ENCODE measurements at places on chromosomes 2 and 18.

- DNase-seq: no peak
These were observed 46.8 kb upstream of the DNMT3A start for GRCh38 chr2:25388491-25388890.

GRCh38 chr2:133457861-133458260 lies 110.4 kb downstream of the NCKAP5 start:
- no peak for DNase-seq

DNA sequence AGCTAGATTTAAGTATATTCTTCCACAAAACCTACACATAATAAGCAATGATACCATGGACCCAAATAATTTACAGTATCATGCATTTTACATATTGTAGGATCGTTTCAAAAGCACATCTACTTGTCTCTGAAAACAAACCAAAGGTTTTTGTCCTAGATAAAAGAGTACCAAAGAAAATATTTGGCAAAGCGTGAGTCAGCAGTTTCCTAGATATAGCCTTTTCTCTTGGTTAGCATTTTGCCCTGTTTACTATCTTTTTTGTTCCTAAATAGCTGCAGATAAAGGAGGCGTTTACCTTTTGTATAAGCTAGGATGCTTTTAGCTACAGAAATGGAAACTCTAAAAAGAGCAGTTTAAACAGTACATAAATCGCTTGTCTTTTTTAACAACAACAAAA lies 305.8 kb upstream of the GULP1 start:
- DNase-seq: no peak

GRCh38 chr2:200679535-200679934 lies 93.7 kb downstream of the AOX1 start:
- DNase-seq: no peak

DNA sequence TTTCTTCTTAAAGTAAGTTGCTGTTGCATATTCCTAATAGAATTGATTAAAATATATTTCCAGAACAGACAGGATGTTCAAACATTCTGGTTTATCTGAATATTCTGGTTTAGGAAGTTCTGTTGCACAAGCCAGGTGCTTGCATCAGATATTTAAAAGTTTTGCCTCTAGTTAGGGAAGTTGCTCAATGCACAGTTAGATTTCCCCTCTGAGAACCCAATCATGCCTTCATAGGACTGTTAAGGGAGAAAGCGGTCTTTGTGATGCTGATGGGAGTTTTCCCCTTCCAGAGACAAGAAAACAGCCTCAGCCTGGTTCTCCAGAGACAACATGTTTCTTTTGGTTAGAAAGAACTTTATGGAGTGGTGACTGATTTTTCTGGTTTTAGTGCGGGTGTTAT lies 65.6 kb upstream of the REV1 start:
- DNase-seq: no peak

DNA sequence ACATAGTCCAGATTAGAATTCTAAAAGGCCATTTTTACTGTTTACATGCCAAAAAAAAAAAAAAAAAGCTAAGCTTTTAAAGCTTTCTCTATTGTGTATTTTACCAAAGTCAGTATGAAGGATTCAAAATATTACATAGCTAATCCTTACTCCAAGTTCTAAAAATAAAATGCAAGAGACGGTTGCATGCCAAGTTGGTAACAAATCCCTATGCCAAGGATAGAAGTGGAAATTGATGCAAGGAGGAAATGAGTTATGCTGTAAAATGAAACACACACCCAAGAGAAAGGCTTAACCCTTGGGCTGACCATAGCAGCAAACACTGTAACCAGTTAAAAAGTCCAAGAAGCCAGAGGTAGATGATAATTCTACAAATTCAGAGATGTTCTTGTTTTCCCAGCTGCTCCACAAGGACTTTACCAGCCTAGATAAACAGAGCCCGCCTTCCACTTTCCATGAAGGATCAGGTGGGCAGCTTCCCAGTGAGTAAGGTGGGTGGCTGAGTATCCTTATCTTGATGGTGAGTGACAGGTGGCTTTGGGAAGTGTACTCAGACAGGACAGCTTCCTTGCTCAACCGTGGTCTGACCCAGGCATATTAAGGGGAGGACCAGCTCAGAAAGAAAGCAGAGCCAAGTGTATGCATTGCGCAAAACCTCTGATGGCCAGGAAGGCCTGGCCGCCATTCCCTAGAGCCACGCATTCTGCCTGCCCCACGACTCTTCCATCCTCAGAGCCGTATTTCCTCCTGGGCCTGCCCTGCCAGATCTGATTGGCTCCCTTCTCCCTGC lies 34.4 kb downstream of the ATP8B1 start:
- no peak for DNase-seq

DNA sequence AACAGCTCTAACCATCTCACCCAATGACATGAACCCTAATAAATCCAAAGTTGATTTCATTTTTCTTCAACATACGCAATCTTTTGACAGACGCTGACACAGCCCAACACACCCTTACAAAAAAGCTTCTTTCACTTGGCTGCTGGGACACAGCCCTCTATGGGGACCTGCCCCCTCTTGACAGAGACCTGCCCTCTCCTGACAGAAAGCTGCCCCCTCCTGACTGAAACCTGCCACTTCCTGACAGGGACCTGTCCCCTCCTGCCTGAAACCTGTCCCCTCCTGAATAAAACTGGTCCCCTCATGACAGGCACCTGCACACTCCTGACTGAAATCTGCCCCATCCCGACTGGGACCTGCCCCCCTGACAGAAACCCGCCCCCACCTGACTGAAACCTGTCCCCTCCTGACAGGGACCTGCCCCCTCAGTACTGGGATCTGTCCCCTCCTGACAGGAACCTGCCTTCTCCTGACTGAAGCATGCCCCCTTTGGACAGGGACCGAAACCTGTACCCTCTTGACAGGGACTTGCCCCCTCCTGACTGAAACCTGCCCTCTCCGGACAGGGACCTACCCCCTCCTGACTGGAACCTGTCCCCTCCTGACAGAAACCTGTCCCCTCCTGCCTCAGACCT lies 87.9 kb downstream of the PXDN start:
- DNase-seq: no peak

DNA sequence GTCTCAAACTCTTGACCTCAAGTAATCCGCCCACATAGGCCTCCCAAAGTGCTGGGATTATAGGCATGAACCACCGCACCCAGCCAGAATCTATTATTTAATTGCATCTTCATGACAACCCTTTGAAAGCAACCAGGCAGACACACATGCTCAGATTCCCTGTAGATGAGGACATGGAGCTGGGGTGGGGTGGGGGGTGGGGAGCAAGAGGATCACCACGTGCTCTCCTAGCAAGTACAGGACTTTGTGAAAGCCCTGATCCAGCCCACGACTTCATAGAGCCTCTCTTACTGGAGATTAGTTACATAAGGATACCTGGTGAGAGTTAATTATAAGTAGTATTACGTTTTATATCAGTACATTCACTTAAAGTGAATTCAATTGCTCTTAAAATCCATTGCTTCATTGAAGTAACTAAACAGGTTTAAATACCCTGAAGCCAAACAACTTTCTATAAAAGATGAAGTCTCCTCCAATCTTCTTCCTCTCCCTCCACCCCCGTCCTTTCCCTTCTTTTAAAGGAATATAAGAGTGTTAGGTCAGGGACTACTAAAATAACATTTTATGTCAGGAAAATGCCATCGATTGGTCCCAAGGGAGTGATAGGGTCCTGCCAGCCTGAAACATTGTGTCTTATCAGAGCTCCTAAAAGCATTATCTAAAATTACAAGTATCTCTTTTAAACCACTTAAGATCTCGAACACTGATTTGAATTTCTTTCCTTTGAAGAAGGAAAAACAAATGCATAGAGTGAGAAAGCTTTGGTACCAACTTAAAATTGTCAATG lies 123.9 kb downstream of the EPHA4 start:
- DNase-seq: no peak

- DNase-seq: no peak
These were observed 1.6 kb downstream of the SNED1 start for GRCh38 chr2:240999873-241000541.

DNA sequence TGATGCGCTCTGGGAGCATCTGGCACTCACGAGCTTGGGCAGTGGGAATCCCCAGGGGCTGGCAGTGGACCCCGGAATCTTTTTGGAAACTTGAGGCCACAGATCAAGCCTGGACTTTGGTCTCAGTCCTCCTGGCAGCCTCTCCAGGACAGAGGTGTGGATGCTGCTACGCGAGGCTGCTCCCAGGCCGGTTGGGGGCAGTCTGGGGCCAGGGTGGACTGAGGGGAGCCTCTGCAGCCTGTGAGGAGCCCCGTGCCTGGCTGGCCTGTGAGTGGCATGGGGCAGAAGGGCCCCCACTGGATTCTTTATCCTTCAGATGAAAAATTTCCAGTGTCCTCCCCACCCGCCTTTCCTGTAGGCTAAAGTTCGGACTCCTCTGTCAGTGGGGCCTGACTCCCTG lies 12.7 kb upstream of the DES start:
- DNase-seq: no peak
